ENCODE measurements at places on chromosomes 11 and 22.

DNA sequence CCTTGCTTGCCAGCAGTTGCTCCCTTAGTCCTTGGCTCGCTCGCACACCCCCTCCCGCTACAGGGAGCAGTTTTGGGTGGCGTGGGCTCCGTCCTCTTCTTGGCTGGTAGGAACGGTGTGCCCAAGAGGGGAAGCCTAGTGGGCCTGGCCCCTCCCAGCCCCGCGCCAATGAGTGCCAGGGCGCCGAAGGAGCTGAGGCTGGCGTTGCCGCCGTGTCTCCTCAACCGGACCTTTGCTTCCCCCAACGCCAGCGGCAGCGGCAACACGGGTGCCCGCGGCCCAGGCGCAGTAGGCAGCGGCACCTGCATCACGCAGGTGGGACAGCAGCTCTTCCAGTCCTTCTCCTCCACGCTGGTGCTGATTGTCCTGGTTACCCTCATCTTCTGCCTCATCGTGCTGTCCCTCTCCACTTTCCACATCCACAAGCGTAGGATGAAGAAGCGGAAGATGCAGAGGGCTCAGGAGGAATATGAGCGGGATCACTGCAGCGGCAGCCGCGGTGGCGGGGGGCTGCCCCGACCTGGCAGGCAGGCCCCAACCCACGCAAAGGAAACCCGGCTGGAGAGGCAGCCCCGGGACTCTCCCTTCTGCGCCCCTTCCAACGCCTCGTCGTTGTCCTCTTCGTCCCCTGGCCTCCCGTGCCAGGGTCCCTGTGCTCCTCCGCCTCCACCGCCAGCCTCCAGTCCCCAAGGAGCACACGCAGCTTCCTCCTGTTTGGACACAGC is 1.6 kb downstream of the C11orf87 start:
- DNase-seq, result no peak

GRCh38 chr22:31139066-31139465 is 1.2 kb downstream of the PLA2G3 start:
- DNase-seq, result no peak

DNA sequence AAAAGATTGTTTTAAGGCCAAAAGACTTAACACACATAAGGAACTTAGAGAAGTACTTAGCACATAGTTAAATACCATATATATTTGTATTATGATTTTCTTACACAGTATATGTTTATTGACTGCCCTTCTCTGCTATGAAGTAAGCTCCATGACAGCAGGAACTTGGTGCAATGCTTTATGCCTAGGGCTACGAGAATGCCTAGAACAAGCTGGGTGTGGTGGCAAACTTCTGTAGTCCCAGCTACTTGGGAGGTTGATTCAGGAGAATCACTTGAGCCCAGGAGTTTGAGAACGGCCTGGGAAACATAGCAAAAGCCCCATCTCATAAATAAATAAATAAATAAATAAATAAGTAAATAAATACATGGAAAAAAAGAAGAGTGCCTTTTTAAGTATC is 1.9 kb downstream of the SLC5A12 start:
- no peak for DNase-seq

- DNase-seq, result no peak
Observed at GRCh38 chr22:24429411-24430365, 2.3 kb downstream of the ADORA2A start.

DNA sequence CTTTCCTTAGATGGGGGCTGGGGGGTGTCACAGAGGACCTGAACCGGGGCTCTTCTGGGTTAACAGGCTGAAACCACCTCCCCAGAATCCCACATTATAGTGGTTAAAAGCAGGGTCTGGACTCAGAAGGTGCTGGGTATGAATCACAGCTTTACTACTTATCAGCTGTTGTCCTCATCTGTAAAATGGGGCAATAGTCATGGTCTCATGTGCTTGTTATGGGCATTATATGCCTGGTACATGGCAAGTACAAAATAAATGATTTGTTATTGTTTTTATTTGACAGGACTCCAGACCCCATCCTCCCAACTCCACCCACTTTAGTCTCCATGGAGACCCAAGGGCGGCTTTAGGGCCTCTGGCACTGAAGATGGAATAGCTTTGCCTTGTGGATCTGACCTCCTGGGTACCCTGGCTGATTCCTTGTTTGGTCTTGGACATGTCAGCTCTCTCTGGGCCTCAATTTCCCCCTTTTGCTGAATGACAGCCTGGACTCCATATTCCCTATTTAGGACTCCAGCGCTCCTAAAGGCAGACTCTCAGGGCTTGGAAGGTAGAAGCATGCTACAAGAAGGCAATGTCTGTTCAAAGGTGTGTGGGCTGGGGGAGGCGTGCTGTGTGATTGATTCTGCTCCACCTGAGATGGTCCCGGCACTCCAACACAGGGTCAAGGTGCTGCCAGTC is 812 bp upstream of the SMTN start:
- DNase-seq, result no peak
